ENCODE measurements at places on chromosomes 2 and 18.

- DNase-seq: no peak
These were observed 270.0 kb upstream of the GYPC start for GRCh38 chr2:126385983-126386382.

DNA sequence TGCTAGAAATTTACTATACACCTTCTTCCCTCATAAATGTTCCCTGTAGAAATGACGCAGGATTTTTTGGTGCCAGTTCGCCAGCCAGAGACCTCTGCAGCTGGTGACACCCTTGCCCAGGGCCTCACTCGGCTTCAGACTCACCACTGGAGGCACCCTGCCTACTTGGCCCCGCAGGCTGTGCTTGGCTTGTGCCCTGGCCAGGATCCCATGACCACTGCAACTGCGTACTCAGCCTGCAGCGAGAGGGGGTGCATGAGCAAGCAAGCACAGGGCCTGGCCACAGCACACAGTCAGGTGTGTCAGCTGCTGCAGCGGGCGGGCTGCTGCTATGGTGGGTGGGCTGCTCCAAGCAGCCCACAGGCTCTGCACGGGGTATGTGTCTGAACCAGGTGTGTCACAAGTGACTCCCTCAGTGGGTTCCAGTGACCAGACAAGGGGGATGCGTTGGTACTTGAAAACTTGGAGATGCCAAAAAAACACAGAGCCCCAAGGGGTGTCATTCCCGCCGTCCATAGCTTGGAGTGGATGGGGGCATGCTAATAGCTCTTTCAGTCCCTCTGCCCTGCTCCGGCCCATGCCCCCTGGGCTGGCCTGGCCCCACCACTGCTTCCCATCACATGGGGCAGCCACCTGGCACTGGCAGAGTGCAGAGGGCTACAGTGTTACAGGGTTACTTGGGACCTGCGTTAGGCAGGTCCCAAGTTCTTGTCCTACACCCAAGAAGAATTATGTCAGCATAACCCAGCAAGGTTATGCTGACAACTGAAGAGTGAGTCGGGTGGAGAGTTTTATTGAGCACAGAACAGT is 46.6 kb upstream of the TANC1 start:
- DNase-seq: no peak

DNA sequence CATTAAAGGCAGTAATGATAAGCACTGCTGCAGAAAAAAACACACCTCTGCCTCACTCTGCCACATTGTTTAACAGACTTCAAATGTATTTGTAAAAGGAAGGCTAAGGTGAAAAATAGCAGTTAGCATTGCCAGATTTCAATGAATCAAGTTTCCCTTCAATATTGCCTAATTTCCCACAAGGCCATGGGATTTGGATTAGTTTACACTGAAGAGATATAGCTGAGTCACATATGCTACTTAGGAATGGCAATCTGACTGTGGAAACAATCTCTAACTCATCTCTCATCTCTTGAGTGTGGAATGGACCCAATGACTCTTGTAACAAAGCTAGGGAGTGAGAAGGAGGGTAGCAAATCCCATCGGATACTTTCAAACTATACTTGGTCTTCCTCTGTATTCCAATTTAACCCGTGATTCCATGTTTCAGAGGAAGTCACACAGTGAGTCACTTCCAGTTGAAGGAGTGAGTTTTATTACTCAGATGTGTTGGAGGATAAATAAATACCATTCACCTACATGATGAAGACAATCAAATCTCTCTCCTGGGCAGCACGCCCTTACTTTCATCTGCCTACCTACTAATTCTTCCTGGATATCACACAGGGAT is 5.1 kb downstream of the B4GALT6 start:
- no peak for DNase-seq

DNA sequence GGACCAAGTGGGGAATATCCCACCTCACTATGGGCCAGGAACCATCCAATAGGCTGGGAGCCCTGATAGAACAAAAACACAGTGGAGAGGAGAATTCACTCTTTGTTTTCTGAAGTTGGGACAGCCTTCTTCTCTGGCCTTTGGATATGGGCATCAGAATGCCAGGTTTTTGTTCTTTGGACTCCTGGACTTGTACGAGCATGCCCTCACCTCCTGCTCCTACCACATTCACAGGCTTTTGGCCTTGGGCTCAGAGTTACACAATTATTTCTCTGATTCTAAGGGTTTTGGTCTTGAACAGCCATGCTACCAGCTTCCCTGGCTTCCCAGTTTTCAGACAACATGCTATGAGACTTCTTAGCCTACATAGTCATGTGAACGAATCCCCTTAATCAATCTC is 732.9 kb upstream of the VRK2 start:
- no peak for DNase-seq

DNA sequence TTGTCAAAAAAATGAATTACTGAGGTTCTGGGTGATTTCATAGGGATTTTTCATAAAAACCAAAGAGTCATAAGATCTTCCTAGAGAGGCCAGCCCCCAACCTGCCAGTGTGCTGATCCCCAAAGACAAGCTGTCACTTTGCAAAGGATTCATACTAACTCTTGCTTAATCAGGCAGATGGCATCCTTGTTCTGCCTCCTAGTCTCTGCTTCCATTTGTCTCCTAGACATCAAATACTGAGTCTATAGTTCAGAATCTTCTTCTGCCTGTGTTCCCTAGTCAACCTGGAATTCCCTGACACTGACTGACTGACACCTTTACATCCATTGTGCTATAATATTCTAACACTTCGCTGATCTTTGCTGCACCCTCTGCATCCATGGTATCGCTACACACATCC is 84.9 kb downstream of the SLC8A1 start:
- no peak for DNase-seq

DNA sequence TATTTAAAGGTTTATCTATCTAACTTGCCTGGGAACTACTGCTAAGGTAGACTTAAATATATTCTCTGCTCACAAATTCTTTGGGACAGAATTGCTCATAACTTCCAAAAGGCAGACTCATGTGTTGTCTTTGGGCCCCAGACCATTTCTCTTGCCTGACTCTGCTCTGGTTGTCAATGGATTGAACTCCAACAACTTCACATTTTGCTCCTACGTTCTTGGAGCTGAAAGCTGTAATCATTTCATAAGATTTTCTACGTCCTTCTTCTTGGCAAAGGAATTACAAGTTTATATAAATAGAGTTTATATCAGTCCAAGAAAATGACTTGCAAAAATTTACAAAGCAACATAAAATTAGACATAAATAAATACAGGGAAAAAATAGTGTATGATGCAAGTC is 32.9 kb upstream of the PPM1B start:
- DNase-seq: no peak
